NCI-H774 (cell line): ENCODE measurements at places on chromosomes 13 and 19.

DNA sequence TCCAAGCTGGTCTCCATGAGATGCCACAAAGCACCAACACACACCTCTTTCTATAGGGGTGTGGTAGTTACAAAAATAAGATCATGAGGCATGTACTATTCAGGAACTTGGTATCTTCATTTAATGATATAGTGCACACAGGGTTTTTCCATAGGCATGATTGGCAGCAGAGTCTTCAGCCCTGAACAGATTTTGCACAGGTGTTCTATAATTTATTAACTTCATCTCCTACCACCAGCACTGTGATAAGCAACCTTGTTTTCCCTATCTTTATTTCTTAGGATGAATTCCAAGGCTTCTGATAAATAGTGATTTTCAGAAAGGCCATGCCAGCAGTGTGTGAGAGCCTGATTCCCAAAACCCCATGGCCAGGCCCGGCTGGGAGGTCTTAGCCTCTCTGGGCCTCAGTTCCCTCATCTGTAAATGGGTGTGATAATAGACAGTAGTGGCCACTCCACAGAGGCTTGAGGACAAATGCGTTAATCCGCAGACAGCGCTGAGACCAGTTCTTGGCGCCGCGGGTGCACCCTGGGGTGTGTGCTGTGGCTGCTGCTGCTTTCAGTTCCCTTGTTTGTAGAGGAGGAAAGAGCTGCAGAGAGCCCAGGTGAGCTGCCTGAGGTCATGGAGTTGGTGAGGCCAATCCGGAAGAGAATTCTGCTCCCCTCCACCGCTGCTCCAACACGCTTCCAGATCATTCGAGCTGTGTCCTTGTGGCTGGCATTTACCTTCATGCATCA, 33.1 kb downstream of the DHRS12 start:
- DNase-seq: no peak

DNA sequence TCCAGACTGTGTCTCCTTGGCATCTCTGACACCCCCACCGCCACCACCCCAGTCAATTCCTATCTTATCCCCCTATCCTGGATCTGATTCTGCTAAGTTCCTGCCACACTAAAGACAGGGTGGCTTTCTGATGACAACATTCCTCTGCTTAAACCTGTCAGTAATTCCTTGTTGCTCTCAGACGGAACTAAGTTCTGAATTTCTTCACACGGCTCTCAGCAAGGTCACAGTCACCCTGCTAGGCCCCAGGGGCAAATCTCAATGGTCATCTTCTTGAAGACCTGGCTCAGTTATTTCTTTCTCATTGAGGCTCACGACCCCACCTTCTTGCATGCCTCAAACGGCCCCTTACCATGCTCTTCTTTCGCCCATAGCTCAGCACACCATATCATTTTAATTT, 7.6 kb downstream of the ALOX5AP start:
- no peak for DNase-seq

GRCh38 chr13:106047859-106048258, 487.6 kb downstream of the EFNB2 start:
- no peak for DNase-seq

DNA sequence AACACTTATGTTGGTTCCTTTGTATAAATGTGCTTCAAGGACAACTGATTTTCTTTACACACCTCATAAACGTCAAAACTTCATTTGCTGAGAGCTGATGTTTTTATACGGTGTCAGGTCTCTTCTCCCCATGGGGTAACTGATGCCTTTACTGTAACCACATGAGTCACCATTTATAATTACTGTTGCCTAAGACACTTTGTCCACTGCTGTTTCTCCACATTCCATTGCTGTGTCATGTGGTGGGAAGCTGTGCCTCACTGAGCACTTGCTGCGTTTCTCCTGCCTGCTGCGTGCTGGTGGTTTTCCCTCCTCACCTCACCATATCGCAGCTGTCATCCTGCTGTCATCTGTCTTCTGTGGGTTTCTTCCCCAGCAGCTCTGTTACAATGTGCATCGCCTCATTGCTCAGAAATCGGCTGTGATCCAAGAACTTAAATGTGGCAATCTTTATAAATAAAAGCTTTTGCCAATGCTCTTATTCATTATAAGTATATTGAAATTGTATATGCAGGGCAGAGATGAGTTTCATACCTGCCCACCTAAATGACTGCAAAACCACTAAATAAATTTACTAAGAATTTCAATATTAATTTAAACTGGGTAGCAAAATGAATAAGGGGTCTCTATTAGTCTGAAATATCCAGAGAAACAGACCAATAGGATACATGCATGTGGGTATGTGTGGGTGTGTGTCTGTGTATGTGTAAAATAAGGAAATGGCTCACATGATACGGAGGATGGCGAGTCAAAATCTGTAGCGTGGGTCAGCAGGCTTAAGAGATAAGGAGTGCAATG, 547.0 kb upstream of the SLITRK5 start:
- DNase-seq: no peak

GRCh38 chr13:26713341-26713740, 47.2 kb downstream of the GPR12 start:
- no peak for DNase-seq

DNA sequence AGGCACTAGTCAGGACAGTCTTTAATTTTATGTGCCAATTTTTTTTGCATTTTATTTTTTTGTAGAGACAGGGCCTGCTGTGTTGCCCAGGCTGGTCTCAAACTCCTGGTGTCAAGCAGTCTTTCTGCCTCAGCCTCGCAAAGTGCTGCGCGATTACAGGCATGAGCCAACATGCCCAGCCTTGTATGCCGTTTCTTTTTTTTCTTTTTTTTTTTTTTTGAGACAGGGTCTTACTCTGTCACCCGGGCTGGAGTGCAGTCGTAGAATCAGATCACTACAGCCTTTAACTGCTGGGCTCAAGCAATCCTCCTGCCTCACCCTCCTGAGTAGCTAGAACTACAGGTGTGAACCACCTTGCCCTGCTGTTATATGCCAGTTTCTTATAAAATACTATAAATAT, 26.4 kb downstream of the BORA start:
- no peak for DNase-seq

DNA sequence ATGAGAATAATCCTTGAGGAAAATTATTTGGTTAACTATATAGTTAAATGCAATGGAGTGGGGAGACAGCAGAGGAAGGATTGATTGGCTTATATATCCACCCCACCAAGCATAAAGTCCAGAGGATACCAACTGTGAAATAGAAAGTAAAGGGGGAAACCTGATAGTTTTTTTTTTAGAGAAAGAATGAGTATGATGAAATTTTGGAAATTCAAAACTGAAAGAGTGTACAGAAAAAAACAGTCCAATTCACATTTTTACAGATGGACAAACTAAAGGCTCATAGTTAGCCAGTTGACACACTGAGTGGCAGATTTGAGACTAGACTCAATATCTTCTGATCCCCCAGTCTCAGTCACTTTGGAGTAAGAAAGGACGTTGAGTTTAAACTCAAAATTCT, 51.1 kb downstream of the FNDC3A start:
- no peak for DNase-seq

GRCh38 chr19:30497034-30497433, 124.8 kb downstream of the ZNF536 start:
- no peak for DNase-seq

DNA sequence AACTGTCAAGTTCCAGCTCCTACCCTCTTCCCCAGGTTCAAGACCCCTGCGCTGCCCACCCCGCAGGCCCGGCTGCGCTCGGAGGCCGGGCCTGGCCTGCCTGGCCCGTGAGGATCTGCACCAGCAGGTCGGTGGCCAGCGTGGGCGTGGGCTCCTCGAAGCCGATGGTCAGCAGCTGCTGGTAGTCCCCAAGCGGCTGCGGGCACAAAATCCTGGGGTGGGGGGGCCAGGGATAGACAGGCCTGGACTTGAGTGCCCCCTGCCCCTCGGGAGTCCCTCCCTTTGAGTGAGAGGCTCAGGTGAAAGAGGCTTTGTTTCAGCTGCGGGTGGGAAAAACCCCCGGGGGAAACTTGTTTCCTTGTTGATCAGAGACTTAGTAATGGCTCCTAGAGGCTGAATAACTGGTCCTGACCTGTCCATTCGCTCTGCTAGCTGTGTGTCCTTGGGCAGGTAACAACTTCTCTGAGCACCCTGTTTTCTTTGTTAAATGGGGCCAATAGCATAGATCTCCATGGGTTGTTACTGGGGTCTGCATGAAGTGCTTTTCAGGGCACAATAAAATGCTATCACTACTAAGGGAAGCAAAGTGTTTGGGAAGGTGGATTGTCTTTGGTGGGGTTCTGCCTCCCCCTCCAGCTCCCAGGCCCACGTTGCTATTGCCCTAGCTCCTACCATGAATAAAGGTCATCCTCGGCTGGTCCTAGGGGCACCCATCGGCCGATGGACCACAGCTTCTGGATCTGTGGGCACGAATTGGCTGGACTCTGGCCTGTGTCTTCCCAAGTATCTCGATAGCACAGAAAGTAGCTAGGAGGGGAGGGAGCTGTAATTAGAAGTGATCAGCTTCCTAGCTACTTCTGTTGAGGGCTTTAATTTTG, 3.5 kb downstream of the C19orf67 start:
- DNase-seq: no peak

DNA sequence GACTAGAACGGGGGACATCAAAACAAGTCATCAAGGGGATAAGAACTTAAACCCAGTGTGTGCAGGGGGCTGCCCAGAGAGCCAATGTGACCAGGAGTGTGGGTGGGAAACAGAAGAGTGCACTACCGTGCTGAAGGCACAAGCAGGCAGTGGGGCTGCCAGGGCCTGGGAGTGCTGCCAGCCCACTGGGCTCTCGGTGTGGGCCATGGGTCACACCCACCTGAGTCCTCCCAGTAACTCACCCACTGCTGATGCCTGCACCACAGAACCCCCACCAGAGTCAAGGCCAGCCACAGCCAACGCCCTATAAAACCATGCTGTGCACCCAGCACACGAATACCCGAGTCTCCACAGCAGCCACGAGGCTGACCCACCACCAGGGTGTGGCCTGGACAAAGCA, 8.5 kb downstream of the MED26 start:
- DNase-seq: no peak

DNA sequence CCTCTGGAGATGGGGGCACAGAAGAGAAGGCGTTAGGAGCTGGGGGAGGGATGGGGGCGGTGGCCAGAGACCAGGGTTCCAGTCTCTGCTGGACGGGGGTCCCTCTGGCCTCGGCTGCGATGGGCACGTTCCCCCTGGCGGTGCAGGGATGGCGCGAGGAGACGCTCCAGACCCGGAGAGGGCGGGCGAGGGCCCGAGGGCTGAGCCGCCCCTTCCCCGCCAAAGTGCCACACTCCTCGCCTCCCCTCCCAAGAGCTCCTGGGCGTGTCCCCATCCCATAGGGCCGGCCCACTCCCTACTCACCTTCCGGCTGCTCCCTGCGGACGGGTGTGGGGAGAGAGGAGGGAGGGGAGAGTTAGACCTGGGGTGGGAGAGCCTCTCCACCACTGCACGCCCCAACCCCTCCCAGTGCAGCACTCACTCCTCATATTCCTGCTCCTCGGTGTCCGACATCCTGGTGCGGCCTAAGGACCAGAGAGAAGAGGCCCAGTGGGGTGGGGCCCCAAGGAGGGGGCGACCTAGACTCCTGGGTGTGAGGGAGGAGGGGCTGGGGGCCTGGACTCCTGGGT, 2.2 kb downstream of the TNNT1 start:
- peak; percentile 75 for DNase-seq

DNA sequence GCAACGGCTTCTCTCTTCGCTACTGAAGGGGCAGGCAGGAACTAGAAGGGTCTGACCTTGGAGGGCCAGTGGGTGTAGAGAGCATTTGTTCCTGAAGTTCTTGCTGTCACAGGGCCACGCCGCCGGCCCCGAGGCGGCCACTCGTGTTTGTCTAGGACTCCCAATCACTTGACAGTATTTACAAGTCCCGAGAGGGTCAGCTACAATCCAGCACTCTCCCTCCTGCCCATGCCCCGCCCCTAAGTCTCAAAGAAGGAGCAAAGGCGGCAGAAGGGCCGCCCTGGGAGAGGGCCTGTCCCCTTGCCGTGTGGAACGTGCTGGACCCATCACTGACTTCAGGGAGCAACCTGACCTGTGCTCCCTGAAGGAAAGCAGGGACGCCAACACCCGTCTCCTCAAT, 118.5 kb downstream of the STK24 start:
- no peak for DNase-seq

DNA sequence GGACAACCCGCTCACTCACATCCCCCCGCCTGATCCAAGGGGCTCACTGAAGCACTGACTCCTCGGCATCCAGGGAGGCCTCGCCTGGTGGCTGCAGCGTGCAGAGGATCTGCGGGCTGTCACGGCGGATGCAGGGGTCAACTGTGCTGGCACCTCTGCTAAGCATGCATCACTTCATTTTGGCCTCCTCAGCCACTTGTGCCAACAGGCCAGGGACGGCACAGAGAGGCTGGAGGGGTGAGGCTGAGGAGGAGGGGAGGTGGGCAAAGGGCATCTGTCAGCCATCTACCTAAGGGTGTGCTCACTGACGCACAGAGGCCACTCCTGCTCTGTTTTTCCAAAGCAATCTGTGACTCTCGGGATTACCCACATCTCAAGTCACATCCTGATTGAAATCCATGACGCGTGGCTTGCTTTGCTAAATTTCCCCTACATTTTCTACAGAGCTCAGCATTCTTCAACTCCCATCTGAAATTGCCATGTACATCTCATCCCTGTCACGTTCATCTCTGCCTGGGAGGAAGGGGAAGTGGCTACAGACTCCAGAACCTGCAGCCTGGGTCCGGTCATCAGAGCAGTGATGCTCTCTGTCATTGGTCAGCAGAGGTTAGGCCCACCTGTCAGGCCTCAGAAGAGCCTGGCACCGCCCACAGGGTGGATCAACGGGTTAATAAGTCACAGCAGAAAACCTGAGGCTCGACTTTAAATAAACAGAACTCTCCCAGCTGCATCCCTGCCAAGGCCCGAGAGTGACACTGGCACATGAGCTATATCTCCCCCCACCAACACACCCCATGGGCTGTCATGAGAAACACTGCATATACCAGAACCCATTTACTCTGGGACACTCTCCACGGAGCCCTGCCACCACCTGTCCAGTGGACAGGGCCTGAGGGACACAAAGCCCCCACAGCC, 17.6 kb downstream of the ELL start:
- no peak for DNase-seq

DNA sequence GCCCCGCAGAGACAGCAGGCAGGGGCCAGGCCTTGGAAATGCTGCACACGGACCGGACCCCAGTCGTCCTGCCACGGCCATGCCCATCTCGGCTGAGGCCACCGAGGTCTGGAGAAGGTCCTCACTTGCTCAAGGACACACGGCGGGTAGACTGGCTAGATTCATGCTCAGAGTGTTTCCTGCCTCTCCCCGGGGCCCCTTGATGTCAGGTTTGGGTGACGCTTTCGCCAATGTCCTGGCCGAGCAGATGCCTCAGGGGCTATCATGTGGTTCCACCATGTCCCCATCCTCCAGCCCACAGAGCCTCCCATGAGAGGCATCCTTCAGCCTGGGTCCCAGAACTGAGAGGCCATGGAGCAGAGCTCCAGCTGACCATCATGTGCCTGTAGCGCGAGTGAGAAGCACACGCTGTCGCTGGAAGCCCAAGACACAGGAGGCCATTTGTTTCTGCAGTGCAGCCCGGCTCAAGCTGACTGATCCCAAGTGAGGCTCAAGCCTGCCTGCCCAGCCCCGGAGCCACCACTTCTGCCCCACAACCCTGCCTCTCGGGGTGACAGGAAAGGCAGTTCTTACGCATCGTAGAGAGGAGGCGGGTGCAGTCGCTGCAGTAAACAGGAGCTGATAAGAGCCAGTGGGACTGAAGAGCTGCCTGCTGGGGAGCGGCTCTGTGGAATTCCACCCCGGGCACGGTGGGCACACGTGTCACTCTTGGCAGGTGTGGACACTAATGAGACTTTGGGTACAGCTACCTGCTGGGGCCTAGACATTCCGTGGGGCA, 53.9 kb upstream of the GAS6 start:
- no peak for DNase-seq
